Activated T-cell treated with anti-CD3 and anti-CD28 coated beads for 1 hour (primary cell): ENCODE measurements at places on chromosomes 4 and X.

DNA sequence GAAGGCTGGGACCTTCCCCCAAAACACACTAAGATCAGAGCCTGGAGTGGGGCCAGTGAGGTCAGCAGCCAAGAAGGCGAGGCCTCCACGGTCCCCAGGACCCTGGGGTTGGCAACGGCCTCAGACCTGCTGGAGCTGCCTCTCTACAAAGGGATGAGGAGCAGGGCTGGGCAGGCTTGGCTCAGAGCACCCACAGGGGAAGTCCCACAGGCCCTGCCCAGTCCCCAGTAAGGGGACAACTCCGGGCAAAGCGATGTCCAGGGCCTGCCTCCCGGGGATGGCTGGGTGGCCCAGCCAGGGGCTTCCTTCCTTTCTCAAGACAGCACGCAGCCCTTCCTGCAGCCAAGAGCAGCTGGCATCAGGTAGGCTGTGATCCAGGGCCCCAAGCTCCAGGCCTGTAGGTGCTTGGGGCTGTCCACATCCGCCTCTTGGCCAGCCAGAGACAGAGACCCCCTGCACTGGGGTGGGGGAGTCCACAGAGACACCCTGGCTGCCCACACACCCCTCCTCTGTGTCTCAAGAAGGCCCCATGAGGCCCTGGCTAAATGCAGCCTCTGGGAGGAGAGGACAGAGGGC is 5.7 kb downstream of the MXD4 start:
- DNase-seq = no peak

DNA sequence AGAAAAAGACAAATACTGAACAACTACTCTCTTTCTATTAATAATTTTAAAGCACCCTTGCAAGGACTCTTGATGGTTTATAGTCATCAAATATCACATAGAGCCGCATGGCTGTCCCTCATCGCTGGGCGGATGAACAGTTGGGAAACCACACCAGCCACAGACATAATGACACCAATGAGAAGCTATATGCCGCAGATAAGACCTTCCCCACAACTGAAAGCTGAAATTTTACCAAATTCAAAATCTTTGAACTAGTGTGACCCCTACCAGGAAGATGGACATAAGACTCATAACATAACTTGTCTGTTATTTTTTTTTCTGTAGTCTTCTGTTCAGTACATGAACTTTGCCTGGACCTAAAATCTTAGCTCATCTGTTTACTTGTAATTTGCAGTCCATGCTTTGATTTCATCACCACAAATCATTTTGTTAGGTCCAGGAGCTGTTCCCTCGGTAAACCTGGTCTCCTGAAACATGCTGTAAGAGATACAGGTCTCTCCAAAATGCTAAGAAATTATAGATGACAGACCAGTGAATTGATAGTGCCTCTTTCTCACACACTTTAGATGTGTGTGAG is 157.3 kb upstream of the RAPGEF2 start:
- no peak for DNase-seq

DNA sequence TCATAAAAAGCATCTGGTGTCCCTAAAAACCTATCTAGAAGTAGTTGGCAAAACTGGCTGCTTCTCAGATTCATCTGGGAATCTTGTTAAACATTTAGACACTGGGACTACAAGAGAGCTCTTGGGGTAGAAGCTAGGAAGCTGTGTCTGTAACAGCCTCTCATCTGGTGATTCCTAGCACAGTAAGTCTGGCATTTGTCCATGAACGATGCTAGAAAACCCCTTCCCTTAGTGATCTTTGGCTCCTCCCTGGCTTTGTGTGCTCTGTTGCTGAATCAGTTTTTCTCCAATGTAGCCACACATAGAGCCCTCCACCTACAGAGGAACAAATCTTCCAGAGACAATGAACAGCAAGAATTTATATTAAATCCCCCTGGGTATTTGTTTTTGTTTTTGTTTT is 951.7 kb upstream of the LCORL start:
- no peak for DNase-seq

GRCh38 chrX:153769158-153769864 is 5.3 kb downstream of the PLXNB3 start:
- DNase-seq = no peak

- DNase-seq = no peak
Observed at GRCh38 chr4:77121736-77122240, 35.2 kb upstream of the CCNG2 start.

DNA sequence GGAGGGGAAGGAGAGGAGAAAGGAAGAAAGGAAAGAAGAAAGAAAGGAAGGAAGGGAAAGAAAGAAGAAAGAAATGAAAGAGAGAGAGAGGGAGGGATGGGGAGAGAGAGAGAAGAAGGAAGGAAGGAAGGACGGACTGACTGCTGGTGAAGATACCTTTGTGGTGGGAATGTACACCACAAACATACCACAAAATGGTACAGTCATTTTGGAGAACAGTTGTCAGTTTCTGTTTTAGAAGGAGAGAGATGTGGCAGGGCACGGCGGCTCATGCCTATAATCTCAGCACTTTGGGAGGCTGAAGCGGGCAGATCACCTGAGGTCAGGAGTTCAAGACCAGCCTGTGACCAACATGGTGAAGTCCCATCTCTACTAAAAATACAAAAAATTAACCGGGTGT is 40.0 kb upstream of the SHISA3 start:
- DNase-seq = no peak

GRCh38 chr4:183163135-183163534 is 64.1 kb downstream of the WWC2 start:
- no peak for DNase-seq

GRCh38 chr4:112881842-112882241 is 167.6 kb upstream of the ANK2 start:
- DNase-seq = no peak

DNA sequence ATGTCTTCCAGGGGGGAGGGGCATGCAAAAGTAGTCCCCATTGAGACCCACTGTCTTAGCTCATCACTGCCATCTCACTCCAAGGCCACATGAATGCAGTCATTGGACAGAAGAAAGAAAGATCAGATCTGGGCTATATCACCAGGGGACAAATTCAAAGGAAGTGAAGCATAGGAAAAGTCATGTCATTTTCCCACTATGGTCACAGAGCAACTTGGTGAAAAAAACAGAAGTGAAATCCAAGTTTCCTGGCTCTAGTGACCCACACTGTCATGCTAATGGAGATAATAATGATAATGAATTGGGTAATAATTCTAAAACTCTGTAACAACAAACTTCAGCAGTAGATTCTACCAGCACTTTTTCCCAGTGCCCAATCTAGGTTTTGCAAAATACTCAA is 9.9 kb downstream of the LHFPL1 start:
- no peak for DNase-seq

GRCh38 chrX:15475021-15475420 is 18.1 kb downstream of the PIR start:
- DNase-seq = no peak

GRCh38 chr4:24771241-24771640 is 24.1 kb upstream of the SOD3 start:
- no peak for DNase-seq

- DNase-seq = no peak
Observed at GRCh38 chr4:108024878-108025165, 35.1 kb downstream of the HADH start.

GRCh38 chr4:158259955-158260575 is 49.8 kb downstream of the TMEM144 start:
- DNase-seq = no peak

DNA sequence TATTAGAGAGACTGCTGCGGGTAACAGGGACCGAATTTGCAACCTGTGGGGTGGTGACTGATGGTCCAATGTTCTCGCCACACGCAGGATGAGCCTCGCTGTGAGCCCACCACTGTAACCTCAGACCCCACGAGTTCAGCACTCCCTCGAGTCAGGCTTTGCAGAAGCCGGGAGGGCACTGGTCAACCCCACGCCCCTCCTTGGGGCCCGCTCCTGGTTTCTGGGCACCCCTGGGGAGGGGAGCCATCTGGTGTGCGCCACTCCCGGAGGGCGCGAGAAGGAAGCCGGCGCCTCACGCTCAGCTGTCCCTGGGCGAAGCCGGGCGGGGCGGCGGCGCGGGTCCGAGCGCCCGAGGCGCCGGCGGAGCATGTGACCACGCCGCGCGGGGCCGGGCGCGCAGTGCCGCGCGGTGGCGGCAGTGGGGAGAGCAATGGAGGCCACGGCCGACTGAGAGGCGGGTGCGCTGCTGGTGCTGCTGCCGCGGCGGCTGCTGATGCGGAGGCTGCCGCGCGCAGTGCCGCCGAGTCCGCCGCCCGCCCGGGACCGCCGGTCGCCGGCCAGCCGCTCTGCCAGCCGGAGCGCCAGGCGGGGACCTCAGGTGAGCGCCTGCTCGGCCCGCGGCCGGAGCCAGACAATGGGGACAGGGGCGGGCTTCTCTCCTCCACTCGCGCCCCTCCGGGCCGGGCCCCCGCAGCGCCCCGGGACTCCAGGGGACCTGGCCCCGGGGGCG is 100.1 kb downstream of the CEP135 start:
- DNase-seq = peak; percentile 2

DNA sequence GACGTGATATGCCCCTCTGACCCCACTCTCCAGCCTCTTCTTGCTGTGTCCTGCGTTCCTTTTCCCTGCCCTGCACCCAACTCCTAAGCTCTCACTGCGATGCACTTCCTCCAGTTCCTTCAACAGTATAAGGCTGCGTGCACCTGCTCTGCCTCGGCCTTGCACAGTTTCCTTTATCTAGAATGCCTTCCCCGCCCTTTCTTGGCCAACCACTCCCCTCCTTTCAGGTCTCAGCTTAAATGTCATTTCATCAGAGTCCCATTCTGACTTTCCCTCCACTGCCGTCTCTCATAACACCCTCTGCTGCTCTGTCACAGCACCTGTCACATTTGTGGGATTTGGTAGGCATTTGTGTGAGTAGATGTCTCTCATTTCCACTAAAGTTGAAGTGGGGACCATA is 58.4 kb upstream of the NEIL3 start:
- no peak for DNase-seq

GRCh38 chrX:43644124-43644701 is 11.9 kb upstream of the MAOA start:
- DNase-seq = no peak

DNA sequence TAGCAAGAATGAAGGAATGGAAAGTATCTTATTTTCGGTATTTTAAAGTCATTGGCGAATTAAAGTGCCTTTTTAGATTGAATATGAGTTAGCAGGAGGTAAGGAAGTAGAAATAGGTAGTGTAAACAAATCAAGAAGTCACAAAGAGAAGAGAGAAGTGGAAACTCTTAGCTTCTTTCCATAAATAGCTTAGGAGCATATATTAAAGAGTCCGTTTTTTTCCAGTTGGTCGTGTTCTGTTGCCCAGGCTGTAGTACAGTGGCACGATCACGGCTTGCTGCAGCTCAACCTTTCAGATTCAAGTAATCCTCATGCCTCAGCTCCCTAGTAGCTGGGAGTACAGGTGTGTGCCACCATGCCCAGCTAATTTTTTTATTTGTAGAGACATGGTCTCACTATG is 56.4 kb downstream of the UBE2K start:
- no peak for DNase-seq
